ENCODE measurements at places on chromosomes 5 and 9.

DNA sequence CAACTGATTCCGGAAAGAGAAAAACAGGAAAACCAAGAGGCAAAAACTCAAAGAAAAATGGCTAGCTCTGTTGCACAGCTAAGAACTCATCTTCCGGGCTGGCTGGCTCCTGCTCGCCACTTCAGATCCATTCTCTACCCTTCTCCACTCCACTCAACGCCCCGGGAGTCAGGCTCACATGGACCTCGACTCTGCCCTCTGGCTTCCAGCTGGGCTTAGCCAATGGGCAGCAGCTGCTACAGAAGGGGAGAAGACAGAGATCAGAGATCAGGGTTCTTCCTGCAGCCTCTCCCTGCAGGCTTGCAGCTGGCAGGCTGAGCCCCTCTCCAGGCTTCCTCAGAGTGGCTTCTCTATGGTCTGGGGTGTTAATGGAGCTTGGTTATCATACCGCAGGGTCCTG, 187.5 kb downstream of the MED10 start:
- DNase-seq: no peak

DNA sequence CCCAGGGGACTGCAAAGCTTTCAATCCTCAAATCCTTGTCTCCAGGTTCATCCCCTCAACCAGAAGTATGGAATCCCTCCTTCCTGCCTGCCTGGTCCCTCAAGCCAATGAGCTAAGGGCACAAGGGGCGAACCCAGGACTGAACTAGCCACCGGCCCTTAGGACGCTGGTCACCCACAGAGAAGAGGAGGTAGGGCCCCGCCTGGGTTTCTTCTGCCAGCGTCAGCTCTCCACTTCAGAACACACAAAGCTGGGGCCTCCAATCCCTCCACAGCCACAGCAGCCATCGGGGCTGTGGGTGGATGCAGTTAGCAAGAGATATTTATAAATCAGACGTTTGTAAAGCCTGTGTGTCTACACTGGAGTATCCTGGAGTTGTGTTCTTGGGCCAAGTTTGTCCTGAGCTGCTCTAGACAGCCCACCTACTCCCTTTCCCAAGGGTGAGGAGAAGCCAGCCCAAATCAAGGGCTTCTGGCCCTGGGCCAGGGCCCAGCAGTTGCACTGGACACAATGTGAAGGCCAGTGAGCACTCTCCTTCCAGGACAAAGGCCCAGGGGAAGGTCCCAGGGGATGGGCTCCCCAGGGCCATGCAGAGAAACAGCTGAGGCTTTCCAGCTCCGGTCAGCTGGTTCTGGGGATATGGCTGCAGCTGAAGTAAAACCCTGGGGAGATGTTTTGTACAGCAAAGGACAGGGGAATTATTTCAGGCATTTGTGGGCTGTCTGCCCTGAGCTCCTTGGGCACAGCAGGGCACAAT, 18.9 kb downstream of the AMBP start:
- no peak for DNase-seq

GRCh38 chr9:115373000-115373709, 255.2 kb upstream of the TNC start:
- DNase-seq: no peak

- no peak for DNase-seq
Measured at GRCh38 chr9:130150779-130151382, 21.3 kb upstream of the NCS1 start.

DNA sequence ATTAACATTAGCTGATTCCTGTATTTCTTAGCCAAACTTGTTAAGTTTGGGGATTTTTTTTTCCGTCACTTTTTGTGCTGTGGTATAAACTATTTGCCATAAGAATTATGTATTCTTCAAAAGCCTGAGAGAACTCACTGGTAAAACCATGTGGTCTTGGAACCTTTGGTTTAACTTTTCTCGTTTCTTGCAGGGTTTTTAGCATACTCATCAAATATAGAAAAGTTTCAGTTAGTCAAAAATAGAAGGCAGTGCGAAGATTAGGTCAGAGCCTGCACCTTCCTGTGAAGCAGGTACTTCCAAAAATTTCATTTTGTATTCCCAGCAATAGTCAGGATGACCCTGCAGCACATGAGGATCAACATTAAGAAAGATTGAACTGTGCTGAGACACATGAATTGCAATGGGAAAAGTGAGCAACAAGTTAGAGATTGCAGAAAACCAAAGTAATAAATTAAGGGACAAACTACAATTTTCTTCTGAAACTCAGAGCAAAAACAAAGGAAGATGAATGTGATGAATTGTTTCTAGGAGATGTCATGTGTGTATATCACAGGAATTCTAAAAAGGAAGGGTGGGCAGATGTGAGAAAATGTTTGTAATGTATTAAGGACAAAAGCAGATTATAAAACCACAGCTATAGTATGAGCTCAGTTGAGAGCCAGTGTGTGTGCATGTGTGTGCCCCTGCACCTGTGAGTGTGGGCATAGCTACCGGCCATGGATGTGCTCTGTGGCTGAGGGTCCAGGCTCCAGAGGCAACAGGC, 102.2 kb downstream of the ANGPTL2 start:
- no peak for DNase-seq

DNA sequence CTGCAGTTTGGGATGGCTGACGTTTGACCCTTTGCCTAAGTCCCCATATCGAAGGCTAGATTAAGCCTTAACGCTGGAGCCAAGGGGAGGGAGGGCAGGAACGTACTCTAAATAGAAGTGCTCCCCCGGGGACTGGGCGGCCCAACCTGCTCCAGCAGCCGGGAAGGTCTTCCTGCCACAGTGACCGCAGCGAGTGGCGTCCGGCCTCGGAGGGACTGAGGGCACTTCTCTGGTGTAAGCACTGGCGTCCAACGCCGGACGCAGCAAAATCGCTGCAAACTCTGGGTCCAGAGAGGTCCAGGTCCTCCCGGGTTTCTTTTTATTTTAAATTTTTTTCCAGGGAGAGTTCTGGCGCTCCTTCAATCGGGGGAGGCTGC, 505 bp upstream of the ACER2 start:
- peak; percentile 13 for DNase-seq

- DNase-seq: no peak
Measured at GRCh38 chr9:73114958-73115357, 36.7 kb upstream of the ANXA1 start.

DNA sequence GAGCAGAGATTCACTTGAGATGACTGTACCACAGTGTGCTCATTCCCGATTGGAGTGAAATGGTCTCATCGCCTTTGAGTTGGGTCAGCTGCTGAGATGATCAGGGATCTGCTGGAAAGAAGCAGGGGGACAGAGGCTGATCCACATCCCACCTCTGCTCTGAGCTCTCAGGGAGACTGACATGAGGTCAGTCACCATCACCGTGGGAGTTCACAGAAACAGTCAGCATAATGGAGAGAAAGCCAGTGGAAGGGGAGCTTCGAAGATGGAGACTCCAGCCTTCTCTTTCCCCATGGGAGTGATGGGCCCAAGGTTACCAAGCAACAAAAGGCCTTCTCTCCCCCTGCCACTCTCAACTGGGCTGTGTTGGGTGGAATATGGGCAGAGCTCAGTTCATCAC, 276.4 kb downstream of the CDK5RAP2 start:
- DNase-seq: no peak

DNA sequence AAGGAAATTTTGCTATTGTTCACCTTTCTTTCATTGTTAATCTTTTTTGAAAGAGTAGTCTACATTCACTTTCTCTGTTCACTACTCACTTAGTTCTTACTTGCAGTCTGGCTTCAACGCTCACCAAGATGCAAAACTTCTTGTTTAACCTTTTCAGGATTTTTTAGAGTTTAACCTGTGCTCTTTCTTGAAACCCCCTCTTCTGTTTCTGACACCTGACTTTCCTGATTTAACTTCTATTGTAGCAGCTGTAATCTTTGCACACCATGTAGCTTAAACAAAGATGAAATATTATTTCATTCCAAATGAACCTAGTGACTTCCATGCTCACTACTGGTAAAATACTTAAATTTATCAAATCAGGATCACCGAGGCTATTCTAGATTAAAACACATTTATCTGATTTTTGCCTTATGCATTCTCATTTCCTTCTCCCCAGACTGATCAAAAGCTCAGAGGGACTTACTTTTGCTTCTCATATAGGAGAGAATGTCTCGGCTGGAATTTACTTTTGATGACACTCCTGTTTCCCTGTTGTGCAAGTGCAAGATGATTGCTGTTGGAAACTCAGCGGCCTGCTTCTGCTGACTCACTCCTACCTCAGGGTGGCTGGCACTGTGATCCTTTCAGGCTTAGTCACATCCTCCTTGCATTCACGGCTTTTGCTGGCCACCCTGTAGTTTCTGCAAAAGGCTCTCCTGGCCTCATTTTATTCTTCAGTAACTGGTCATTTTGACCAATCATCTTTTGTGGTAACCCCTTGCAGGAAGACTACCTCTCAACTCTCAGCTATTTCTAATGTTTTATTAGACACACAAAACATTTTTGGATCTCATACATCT, 109.3 kb upstream of the IFNE start:
- no peak for DNase-seq

DNA sequence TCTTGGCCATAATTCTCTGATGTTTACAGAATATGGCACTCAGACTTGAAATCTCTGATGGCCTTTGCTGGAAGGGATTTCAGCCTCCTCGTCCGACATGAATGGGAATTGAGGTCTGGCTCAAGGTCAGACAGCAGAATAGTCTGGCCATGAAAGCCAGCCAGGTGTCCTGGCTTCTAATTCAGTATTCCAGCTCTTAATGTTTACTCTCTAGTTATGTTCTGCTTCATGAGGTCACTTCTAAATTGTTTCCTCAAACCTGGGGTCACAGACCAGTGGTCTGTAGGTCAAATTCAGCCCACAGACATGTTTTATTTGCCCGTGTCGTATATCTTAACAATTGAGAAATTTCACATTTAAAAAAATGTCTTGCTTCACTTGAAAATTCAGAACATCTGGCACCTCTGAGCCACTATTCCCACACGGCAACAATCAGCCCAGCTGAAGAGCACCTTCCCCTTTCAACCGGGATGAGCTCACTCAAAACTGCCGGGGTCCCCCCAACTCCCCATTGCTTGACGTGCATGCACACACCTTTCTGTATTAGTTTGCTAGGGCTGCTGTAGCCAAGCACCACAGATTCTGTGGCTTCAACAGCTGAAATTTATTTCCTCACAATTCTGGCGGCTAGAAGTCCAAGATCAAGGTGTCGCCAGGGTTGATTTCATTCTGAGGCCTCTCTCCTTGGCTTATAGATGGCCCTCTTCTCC, 243.5 kb downstream of the ENC1 start:
- no peak for DNase-seq

DNA sequence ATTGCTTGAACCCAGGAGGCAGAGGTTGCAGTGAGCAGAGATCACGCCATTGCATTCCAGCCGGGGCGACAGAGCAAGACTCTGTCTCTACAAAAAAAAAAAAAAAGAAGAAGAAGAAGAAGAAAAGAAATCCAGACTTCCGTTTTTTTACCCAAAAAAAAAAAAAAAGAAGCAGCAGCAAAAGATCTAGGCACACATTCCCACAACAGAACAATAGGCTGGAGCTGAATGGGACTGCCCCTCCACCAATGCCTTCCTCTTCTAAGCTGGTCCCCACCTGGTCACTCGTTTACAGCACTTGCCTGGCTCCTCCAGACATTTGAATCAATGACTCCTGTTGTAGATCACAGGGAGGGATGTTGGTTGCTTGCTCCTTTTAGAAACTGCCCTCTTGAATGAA, 1.6 kb upstream of the LMAN2 start:
- no peak for DNase-seq

GRCh38 chr5:149114403-149115312, 26.6 kb upstream of the ABLIM3 start:
- DNase-seq: peak; percentile 76

DNA sequence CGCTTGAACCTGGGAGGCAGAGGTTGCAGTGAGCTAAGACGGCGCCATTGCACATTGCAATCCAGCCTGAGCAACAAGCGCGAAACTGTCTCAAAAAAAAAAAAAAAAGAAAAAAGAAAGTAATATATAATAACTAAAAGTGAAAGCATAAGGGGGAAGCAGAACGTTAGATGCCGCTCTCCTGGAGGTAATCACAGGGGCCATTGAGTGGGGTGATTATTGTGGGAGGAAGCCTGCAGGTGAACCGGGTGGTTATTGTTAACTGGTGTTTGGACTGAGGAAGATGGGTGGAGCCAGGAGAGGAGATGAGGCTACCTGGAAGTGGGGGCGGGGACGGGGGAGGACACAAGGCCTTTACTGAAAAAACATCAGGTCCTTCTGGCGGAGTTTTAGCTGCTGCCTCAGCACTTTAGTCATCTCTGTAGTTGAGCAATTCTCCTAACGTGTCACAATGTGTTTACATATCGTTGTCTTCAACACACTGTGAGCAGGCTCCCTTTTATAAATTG, 5.3 kb upstream of the TJP2 start:
- DNase-seq: peak; percentile 43

DNA sequence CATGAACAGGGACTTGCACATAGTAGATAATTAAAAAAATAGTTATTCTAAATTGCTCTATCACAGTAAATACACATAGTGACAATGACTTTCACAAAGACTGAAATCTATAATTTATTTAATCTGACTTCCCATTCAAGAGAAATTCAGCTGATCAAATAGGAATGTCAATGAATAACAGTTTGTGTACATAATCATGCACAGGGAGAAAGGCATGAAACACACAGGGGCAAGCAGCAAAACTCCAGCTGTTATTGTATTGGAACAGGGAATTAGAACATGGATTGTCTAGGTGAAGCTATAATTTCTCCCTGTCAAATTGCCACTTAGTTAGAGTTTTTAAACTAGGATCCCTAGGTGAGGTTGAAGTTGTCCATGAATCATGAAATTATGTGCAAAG, 99.9 kb downstream of the HCN1 start:
- DNase-seq: no peak

DNA sequence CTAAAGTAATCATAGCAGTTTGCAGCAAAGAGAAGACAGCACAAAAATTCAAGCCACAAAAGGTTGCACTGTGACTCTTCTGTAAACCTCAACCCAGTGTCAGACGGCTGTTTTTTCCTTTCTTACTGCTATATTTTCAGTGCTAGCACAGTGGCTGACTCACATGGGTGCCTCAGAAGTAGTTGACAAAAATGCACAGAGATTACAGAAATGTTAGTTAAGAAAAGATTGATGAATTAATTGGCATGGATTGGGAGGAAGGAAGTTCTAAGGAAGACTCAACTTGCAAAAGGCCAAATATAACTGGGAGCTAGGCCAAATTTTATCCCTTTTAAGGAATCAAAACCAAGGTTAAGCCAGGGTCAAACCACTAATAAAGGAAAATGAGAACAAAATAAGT, 43.7 kb upstream of the ITGA1 start:
- no peak for DNase-seq
